ENCODE measurements at places on chromosomes 5 and 9.

GRCh38 chr5:132030610-132031009 lies 19.2 kb upstream of the ACSL6 start:
- no peak for DNase-seq

DNA sequence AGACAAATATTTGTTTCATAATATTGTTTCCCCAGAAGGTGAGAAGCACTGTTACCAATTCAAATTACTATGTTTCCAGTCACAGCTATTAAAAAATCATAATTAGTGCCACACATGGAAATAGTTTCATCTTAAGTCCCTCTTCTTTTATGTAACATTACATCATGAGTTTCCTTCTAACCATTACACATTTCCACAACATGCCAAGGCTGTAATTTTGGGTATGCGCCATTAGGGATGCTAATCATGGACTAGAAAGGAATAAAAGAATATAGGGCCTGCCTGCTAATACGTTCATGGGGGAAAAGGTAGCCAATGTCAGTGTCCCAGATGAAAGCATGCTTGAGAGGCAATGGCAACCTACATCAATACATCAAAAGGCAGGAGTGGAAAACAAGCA lies 142.5 kb upstream of the LPAR1 start:
- no peak for DNase-seq

- no peak for DNase-seq
These were observed 20.0 kb downstream of the PCDH1 start for GRCh38 chr5:141858079-141858765.

GRCh38 chr5:77015938-77016569 lies 14.2 kb upstream of the AGGF1 start:
- peak; percentile 61 for DNase-seq

GRCh38 chr9:126440940-126441339 lies 114.3 kb downstream of the MVB12B start:
- peak; percentile 80 for DNase-seq

DNA sequence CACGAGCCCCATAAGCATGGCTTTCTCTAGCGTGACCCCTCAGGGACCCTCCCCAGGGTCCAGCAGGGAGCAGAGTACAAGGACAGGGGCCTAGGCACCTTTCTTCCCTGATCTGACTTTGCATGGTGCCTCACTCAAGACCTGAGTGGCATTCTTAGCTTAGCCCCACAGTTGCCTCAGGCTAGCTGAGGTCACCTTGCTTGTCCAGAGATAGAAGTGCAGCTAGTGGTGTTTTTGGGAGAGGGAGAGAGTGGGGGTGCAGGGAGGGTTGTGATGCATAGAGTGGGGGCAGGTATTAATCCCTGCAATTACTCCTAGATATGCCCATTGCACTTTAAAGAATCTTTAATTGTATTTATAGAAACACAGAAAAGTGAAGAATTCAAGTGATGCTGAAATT lies 8.4 kb upstream of the TRIO start:
- no peak for DNase-seq

GRCh38 chr9:73231203-73231602 lies 79.5 kb downstream of the ANXA1 start:
- no peak for DNase-seq

DNA sequence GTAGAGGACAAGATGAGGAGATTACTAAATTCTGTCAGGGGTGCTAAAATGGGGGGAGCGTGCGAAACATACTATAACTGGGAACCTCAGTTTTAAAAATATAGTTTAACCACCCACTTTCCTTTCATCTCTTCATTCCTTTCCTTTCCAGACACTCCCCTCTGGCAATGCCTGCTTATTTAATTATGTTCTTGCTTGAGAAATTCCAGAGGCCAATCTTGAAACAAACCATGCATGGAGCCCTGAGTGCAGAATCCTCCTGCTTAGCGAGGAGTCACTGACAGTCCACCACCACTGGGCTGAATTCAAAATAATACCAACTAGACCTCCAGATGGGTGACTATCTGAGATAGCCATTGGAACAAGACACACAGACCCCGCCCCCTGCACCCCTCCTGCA lies 29.7 kb upstream of the C9orf72 start:
- DNase-seq = no peak

DNA sequence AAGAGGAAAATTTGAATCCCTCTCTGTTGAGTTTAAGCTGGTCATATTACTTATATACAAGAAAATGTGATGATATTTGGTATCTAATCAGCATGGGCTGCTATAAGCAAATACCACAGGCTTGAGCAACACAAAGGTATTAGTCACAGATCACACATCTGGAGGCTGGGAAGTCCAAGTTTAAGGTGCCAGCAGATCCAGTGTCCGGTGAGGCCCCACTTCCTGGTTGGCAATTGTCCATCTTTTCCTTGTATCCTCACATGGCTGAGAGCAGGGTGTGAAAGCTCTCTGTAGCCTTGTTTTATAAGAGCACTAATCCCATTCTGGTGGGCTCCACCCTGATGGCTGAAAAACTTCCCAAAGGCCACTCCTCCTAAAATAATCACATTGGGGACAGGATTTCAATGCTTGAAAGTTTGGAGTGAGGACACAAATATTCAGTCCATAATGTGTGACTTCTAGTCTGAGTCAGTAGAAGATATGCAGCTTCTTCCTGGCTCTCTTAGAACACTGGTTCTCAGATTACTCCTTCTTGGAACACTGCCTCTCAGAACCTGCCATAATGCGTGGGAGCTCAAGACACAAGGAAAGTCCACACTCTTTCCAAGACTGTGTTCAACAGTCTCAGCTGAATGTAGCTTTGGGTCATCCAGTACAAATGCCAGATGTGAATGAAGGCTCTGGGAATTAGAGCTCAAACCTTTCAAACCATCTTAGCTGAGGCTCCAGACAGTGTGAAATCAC lies 124.1 kb downstream of the PRDM9 start:
- DNase-seq = no peak

DNA sequence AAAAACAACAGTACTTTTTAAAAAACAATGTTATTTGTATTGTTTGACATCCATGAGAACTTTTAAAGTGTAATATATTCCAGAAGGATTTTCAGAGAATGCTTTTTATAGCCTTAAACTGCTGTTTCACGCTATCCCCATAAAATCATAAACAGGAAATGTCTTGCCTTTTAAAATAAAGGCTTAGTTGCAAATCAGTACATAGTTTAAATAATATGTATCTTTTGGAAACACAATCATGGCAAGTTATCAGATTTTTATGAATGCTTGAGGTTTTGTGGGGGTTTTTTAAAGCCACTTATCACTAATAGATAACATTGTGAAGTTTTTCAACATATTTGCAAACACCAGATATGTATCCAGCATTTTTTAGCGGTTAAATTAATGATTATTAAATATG lies 37.2 kb upstream of the F2RL2 start:
- no peak for DNase-seq

GRCh38 chr5:130078661-130079060 lies 174.4 kb downstream of the CHSY3 start:
- DNase-seq = no peak

GRCh38 chr5:76537073-76537543 lies 86.1 kb downstream of the F2RL2 start:
- DNase-seq = no peak

GRCh38 chr9:80485420-80486250 lies 913.9 kb downstream of the TLE4 start:
- peak; percentile 28 for DNase-seq

DNA sequence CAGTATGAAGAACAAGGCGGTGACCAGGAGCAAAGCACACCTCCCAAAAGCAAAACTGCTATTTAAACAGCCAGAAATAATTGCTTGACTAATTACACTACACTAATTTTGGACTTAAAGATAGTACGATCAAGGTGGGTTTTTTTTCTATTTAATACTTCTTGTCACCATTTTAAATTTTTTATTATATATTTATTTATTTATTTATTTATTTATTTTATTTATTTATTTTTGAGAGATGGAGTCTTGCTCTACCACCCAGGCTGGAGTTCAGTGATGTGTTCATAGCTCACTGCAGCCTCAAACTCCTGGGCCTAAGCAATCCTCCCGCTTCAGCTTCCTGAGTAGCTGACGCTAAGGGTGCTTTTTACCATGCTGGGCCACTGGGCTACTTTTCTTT lies 146.2 kb upstream of the IRX1 start:
- no peak for DNase-seq

DNA sequence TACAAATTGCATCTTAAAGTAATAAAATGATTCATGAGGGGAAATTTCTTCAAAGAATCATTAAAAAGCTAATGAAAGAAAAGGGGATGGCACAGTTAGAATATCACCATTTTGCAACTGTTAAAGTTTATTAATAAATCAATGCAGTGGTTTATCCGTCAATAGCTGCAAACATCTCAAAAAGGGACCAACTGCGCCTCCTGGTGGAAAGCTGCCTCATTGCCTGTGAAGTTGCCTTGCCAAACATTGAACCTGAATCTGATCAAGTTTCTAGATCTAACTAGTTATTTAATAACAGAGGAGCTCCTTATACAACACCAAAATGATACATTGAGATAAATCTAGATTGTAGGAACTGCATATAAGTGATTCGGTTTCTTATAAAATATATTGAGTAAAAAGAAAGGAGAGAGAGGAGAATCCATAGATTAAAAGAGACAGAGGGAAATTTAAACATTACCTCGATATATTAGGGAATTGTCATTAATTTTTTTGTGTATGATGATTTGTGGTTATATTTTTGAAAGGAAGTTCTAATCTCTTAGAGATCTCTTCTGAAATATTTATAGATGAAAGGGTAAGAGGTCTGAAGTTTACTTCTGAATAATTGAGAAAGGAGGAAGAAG lies 6.9 kb upstream of the NDUFB6 start:
- DNase-seq = peak; percentile 44

DNA sequence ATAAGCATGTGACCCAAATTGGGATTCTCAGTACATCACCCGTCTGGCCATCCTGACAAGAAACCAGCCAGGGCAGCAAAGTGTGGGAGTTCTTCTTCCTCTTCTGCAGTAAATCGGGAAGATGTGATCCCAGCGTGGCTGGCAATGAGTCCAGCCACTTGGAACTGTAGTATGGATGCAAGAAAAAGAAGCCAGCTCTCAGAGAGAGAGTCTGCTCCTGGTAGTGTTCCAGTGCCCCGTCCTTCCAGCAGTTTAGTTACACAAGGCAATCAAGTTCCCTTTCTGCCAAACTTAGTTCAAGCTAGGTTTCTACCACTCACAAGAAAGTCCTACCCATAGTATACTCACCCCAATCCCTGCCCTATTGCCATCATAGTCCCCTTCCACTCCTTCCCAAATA lies 65.6 kb downstream of the CDK5RAP2 start:
- DNase-seq = no peak

GRCh38 chr5:158640593-158640980 lies 459.1 kb downstream of the EBF1 start:
- peak; percentile 18 for DNase-seq

- DNase-seq = peak; percentile 79
These were observed 75.4 kb downstream of the TEX10 start for GRCh38 chr9:100277166-100277979.

GRCh38 chr9:106700676-106701075 lies 162.3 kb upstream of the ZNF462 start:
- peak; percentile 91 for DNase-seq

GRCh38 chr9:95507464-95508241 lies 9.1 kb downstream of the PTCH1 start:
- peak; percentile 55 for DNase-seq

GRCh38 chr5:171649075-171649401 lies 136.6 kb upstream of the SMIM23 start:
- no peak for DNase-seq

DNA sequence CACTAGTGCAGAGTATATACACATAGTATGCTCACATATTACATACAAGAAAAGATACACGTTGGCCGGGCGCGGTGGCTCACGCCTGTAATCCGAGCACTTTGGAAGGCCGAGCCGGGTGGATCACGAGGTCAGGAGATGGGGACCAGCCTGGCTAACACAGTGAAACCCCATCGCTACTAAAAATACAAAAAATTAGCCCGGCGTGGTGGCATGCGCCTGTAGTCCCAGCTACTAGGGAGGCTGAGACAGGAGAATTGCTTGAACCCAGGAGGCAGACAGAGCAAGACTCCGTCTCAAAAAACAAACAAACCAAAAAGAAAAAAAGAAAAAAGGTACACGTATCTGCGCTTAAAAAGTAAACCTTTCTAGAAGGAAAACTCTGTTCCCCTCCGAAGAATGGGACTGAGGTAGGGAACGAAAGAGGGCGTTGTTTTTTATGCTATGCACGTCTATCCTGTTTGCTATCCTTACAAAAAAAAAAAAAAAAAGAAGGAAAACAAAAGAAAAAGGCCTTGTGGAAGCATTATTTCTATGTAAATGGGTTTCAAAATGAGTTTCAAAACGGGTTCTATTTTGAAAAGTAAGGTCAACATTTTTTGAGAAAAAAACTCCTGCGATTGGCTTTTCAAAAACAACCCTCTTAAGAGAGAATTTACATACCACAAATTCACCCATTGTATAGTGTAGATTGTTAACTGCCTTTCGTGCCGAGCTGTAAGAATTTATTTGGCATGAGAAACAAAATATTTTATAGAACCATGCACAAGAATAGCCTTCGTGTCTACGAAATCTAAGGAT lies 1.2 kb downstream of the AK3 start:
- no peak for DNase-seq

DNA sequence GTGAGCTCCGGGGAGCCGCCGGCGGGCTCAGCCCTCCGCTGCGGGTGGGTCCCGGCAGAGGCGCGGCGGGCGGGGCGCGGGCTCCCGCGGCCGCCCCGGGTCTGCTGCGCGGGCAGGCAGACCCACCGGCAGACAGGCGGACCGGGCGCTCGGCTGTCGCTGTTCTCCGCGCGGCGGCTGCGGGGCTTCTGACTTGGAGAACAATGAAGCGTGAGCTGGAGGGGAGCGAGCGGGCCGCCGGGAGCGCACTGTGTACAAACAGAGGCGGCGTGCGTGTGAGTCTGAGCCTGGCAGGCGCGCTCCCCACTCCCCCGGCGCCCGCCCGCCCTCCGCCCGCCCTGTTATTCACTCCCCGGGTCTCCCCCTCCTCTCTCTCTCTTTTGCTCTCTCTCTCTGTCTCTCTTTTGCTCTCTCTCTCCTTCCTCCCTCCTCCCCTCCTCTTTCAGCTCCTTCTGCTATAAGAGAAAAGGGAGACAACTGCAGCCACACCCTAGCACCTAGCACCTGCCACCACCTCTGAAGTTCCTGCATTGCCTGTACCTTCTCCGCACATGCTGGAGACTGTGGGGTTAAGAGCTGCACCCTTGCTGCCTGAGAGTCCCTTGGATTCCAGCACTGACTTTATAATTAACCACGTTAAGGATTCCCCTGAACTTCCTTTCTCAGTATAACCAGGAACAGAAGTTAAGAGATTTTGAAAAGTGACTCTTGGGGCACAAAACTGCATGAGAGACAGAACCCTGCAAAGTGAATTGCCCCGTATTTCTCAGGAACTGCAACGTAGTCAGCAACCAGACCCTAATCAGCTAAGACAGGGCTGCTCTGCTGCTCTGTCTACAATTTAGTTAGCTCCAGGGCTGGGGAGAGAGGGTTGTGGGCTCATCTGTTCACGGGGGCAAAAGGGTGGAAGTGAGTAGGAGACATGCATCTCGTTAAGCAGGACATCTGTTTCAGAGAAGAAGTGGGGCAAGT lies at the start of gene EDIL3:
Gene EDIL3 (minus strand): TSS at position 277 of the 972 bp plus-strand sequence. CDS start 506 bp downstream, outside the sequence.
- DNase-seq = peak; percentile 47

Data from LHCN-M2 (cell line).